ENCODE measurements at places on chromosomes 6 and 20.

- DNase-seq, result no peak
Observed at GRCh38 chr20:52402950-52403349, 211.4 kb upstream of the ZFP64 start.

DNA sequence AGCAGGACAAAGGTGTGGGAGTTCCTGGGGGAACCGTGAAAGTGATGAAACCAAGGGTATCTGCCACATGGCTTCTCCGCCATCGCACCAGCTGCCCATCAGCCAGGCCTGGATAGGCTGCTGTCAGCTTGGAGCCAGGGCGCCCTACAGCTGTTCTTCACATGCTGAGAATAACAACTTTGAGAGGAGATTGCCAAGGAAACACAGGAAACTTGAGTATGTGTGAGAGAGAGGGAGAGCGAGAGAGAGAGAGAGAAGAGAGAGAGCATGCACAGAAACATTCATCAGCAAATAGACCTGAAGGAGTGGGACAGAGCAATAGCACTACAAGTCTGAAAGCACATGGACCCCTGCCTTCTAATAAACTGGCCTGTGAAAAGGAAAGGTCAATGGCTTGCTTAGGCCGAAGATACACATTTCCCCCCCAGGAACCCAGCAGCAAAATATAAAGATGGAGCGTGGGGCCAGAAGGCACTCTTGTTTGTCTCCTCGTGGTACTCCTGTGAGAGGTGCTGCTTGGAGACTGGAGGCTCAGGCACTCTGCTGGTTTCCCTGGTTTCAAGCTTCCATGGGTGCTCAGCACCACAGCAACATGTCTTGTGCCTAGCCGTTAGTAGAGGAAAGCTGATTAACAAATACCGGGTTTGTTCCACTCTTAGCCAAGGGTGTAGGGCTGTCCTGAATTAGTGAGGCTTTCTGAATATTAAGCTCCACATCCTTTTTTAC lies 53.0 kb downstream of the SNAP25 start:
- DNase-seq, result no peak

- DNase-seq, result no peak
Observed at GRCh38 chr6:33183071-33183683, 9.1 kb downstream of the COL11A2 start.

- DNase-seq, result no peak
Observed at GRCh38 chr6:139472351-139473015, 98.0 kb upstream of the CITED2 start.

GRCh38 chr6:125746731-125747588 lies 2.5 kb upstream of the HEY2 start:
- no peak for DNase-seq

GRCh38 chr6:33036535-33036934 lies 27.1 kb upstream of the HLA-DOA start:
- no peak for DNase-seq

DNA sequence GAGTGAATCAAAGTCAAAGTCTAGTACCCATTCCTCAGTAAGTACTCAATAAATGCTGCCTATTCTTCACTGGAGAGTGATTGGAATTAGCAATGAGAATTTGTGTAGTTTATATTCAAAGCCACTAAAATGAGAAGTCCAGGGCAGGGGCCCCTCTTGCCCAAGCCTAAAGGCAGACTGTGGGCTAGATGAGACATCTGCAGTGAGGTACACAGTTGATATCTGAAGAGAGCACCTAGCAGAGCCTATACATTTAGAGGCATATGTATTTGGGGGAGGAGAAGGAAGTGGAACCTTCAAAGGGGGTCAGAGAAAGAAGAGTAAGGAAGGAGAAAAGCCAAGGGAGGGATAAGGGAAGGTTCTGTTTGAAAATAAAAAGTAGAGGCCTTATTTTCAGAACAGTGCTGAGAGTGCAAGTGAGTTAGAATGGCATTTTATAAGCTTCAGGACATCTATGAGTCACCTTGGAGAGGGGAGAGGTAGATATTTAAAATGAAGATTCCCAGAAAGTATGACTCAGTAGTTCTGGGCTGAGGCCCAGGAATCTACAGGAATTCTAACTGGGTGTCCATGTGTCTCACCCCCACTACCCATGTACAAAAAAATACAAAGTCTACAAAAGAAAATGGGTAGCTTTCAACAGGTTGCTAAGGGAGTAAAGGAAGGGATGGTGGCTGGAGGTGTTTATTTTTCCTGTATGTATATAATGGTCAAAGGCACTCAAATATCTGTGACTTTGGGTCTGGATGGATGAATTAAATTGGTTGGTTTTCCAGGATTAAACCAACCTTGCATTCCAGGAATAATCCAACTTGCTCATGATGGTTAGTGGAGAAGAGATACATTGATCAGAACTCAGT lies 135.1 kb downstream of the ZFP64 start:
- no peak for DNase-seq

GRCh38 chr6:9481292-9482029 lies 933.4 kb downstream of the TFAP2A start:
- DNase-seq, result peak; percentile 74

- no peak for DNase-seq
Observed at GRCh38 chr6:105769987-105770386, 316.1 kb upstream of the PRDM1 start.

- no peak for DNase-seq
Observed at GRCh38 chr20:41049451-41049850, 20.8 kb downstream of the TOP1 start.

GRCh38 chr6:80163754-80164187 lies 57.3 kb downstream of the BCKDHB start:
- peak; percentile 54 for DNase-seq

DNA sequence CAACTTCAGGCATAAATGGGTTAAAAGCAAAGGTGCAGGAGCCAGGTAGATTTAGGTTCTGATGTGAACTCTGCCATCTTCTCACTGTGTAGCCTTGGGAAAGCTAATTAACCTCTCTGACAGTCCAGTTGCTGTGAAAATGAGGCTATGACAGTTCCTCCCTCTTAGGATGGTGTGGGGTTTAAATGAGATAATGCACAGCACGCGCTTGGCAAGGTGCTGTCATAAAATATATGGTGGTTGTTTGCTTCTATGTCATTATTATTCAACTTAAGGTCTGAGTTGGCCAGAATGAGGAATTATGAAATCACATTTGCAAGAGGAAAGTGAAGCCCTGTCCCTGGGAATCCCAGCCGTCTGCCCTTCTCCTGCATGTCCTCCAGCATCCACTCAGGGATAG lies 15.5 kb upstream of the BCAS1 start:
- DNase-seq, result no peak

GRCh38 chr20:17525650-17526049 lies 5.5 kb downstream of the BFSP1 start:
- DNase-seq, result no peak

- no peak for DNase-seq
Observed at GRCh38 chr6:170286934-170287265, 4.0 kb downstream of the DLL1 start.

GRCh38 chr20:9294041-9294440 lies 220.3 kb upstream of the LAMP5 start:
- DNase-seq, result peak; percentile 21

- no peak for DNase-seq
Observed at GRCh38 chr6:36955136-36955535, 598 bp downstream of the PI16 start.

- DNase-seq, result peak; percentile 56
Observed at GRCh38 chr6:32967151-32968091, 973 bp upstream of the BRD2 start.

DNA sequence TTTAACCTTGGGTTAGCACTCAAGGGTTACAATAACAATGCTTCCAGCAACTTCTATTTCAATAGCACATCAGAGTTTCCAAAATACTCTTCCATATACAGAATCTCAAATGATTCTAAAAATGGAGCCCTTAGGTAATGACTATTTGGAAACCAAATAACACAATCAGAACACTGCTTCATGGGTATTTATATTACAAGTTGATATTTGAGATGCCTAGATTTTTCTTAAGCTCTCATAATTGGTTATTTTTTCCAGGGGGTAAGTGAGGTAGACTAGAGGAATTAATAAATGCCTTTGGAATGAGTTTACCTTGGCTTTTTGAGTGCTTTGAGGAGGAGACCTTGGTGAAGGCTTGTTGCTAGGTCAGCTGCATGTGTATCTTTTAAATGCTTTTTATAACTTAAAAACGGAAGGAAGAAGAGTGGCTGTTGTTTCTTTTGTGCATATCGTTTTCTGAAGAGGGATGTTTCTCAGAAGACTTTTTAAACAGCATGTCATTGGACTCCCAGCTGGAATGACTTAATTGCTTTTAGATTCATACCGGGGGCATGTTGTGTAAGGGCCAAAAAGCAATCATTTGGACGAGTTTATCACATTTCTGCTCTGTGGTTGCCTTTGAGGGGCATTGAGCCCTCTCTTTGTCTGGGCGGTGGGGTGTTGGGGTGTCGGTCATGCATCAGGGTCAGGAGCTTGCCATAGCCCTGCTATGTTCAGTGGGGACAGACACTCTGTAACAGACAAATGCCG lies 186.0 kb downstream of the DTNBP1 start:
- no peak for DNase-seq

DNA sequence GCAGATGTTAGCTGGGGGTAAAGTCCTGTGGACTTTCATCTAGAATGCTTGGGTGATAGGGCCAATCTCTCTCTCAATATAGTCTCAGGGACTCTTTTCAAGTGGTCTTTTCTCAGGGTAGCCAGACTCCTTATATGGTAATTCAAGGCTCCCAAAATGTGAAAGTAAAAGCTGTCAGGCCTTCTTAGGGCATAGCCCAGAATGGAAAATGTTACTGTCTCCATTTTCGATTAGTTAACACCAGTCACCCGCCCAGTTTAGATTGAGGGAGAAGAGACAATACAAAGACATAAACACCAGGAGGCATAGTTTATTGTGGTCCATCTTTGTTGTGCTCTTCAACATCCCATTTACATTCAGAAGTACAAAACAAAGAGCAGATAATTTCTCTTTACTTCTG lies 295.8 kb downstream of the EPHA7 start:
- DNase-seq, result no peak

- DNase-seq, result no peak
Observed at GRCh38 chr6:152554851-152555250, 82.3 kb downstream of the SYNE1 start.

DNA sequence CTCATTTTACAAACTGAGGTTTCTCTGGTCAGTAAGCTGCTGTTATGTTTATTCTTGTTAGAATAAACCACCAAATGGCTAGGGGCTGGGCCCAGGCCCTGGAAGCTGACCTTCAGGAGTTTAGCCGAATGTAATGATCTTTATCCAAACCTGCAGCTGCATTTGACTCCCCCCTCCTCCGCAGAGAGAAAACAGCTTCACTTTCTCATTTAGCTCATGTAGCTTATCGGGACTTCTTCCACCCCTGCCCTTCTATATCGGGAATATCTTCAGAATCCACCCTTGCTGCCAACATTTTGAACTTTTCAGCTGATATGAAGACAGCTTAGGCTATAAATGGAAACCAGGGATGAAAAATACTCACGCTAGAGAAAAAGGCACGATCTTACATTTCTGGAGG lies 102.6 kb downstream of the ZMYND8 start:
- no peak for DNase-seq

- no peak for DNase-seq
Observed at GRCh38 chr20:50070361-50070760, 42.6 kb downstream of the UBE2V1 start.

DNA sequence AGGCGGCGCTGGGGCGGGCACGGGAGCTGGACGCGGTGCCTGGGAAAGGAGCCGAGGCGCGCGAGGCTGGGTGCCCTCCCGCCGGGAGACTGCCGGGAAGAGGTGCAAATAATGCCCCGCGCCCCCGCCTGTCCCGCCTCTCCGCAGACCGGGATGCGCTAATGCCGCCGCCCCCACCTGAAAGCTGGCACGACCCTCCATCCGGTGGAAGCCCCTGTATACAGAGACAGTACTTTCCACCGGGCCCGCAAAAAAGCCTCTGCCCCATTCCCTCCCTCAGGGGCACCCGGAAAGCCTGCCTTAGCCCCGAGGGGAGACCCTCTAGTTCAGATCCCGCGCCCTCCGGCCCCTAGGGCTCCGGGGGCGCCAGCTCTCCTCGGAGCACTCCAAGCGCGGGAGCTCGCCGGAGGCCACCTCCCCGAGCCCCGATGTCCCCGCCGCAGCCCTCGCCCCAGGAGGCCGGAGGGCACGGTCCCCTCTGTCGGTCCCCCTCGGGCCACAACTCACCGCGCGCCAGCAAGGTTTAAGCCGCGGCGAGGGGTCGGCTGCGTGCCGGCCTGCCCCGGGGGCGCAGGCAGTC lies 1.2 kb downstream of the GRM4 start:
- no peak for DNase-seq

DNA sequence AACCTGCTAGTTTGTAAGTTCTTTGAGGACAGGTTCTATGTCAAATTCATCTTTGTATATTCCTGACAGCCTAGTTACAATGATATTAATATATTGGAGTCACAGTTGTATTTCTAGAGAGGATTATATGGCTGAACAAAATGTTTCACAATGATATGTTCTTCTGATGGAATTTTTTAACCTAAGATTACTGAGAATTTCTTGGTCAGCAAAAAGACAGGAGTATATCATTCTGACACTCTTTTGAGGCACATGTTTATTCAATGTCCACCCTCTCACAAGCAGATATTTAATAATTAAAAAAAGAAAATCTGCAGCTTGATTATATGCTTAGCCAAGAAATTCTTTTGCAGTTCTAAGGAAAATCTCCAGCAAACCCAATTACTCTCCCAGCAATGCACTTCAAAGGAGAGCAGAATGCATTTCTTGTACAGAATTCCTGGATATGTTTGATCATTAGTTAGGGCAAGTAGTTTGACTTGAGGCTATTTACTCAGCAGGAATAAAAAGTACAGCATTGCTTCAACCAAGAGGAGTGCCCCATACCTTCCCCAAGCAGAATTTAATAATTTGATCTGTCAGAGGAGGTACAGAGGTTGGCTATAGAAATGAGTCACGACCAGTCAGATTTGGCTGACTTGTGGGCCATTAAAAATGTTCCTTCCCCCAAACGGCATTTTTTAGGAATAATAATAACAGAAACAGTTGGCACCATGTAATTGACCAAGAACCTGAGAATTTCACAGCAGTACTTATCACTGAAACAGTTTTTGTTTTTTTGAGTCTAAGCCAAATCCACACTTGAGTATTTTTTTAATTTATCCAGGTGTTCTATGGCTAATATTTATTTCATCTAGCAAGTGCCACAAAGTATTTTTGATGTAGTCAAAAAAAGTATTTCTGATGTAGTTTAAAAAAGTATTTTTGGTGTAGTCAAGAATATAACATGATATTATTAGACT lies 508.1 kb upstream of the FLRT3 start:
- no peak for DNase-seq

DNA sequence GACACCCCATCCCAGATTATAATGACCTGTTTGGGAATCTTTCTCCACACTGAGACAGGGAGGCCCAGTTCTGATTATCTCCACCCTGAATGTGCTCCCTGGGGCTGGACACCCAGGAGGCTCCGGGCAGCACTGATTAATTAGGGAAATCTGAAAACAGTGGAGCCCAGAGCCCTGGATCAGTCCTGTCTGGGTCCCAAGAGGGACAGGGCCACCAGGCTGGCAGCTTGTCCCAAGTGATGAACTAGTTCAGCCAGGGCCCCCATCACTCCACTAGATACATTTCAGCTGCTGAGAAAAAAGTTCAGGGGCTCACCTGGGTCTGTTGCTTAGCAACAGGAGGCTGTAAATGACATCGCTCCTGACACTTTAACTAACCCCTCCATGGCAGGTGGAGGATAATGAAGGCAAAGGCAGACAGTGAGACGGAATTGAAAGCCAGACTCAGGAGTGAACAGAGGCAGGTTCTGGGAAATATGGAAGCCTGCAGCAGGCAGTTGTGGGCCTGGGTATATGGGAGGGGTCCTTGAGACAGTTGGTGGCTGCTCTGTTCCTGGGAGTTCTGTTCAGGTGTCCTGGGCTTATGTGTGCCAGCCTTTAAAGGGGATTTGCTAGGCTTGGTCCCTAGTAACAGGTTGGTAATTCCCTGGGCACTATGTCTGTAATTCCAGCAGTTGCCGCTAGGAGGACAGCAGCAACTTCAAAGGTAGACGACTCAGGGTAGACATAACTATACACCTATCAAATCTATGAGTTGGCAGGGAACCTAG lies 78.3 kb upstream of the CTNNBL1 start:
- peak; percentile 40 for DNase-seq

All from NCI-H460 (cell line).